HCT116 (cell line): ENCODE measurements at places on chromosomes 6 and 20.

- no peak for DNase-seq
Observed at GRCh38 chr6:14860774-14861173, 385.1 kb upstream of the JARID2 start.

DNA sequence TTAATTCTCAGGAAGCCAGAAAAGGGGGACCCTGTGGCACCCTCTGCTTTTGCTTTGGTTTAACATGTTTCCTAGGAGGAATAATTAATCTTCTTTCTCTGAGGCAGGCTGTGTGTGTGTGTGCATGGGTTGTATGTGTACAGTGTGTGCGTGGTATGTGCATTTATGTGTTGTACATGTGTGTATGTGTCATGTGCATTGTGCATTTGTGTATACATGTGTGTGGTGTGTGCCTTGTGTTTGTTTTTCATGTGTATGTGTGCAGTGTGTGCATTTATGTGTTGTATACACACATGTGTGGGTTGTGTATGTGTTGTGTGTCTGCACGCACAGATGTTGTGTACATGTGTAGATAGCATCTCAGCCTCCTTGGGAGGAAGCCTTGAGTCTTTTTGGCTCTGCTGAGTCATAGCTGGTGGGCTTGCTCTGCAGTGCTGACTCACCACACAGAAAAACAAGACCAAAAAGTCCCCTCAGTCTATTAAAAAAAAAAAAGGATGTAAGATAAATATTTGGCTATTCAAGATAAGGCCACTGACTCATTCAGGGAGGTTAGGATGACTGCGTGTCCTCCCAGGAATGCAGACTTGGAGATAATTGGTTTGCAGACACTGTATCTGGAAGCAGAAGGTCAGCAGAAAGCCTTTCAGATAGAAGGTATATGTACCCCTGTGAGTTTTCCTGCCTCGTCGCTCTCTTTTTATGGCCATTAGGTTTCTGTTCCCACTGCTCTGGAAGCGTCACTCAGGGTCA is 58.6 kb downstream of the SYNJ2 start:
- DNase-seq = peak; percentile 83

DNA sequence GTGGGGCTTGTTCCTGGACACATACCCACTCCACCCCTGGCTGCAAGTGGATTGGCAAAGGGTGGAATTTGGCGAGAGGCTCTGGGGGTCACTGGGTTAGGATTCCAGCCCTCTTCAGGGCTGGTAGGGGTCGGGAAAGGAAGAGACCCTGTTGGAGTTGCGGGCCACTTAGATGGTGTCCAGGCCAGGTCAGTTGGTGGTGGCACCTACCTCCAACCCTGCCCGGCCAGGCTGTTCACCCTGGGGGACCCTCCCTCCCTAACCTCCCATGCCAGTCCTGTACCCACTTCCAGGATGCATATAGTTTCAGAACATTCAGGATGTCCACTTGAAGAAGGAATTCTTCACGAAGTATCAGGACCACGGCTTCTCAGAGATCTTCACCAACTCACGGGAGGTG is 21.0 kb downstream of the CAPN11 start:
- DNase-seq = no peak

DNA sequence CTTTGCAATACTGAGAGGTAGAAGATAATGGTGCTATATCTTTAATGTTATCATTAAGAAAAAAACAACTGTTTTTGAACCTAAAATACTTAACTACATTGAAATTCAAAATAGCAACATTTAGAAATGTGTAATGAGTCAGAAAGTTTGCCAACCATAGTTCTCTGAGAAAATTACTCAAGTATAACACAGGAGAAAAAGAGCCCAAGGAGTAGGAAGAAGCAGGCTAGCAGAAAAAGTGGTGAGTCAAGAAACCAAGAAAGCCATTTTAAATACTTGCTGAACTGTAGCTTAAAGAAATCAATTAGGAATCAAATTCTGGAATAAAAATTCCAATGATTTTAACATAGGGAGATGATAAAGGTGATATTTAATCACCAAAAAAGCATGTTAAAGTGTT is 181.0 kb upstream of the RSPO3 start:
- no peak for DNase-seq

GRCh38 chr20:1800180-1800579 is 95.0 kb upstream of the SIRPA start:
- no peak for DNase-seq
